ENCODE measurements at places on chromosomes 7 and 10. TPM values are rescaled to one million over a fixed set of nuclear protein-coding genes. Genes with fewer than 3 reads are reported as not detected.

GRCh38 chr10:119509909-119510451 lies 32.5 kb downstream of the RGS10 start:
- no peaks in the 10 kb centered on the region for H3K27me3 ChIP-seq
- no peak for DNase-seq
- H3K4me3 ChIP-seq = no peak overlapping the region
- H3K27ac ChIP-seq = no peak overlapping the region
- H3K36me3 ChIP-seq = no peaks in the 10 kb centered on the region
- H3K4me1 ChIP-seq = peaks cover 3% of the 10 kb centered on the region

DNA sequence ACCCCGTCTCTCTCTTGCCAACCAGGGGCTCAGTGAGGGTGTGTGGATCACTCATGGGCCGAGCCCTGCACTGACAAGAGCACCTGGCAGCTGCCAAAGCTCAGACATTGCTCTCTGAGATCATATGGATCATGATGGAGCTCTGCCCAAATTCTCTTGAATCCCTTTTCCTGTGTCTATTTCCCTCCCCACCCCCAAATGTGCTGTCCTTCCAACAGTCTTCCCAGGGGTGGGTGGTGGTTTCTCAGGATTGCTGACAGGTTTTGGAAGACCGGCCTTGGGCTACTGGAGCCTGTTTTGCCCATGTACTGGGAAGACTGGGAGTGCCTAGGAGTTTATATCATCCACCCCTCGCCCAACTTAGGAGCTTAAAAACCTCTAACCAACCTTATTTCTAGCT lies 10.5 kb downstream of the ARHGAP22 start:
- peaks cover 14% of the 10 kb centered on the region for H3K4me1 ChIP-seq
- H3K27me3 ChIP-seq = no peaks in the 10 kb centered on the region
- DNase-seq = no peak
- no peak overlapping the region for H3K27ac ChIP-seq
- no peak overlapping the region for H3K4me3 ChIP-seq

The SH2D4B gene
- 0.11 TPM for total RNA-seq

The TSPAN33 gene
- total RNA-seq = 34.5 TPM

The TLX1 gene
- not detected for total RNA-seq

The TMEM196 gene
- not detected for total RNA-seq

The FGFR2 gene
- 76.3 TPM for total RNA-seq
